Glutamatergic neuron (in vitro differentiated cells): ENCODE measurements at places on chromosomes 2 and 18.

DNA sequence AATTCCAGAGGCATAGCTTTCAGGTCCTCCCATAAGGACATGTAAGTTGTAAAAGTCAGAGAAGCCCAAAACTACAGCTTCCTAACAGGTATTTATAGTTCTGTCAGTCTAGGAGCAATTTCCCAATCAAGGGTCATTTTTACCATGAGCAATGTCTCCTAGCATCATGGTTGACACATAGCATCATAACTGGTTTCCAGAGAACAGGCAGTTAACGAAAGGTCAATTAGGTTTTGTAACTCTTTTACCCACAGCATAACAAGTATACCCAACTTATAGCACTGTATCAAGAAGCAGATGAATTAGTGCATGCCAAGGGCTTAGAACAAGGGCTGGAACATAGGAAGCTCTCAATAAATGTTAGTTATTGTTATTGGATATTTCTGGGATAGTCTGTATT lies 110.1 kb downstream of the MREG start:
- DNase-seq: no peak

GRCh38 chr18:3903337-3903736 lies 453.4 kb downstream of the TGIF1 start:
- DNase-seq: no peak

DNA sequence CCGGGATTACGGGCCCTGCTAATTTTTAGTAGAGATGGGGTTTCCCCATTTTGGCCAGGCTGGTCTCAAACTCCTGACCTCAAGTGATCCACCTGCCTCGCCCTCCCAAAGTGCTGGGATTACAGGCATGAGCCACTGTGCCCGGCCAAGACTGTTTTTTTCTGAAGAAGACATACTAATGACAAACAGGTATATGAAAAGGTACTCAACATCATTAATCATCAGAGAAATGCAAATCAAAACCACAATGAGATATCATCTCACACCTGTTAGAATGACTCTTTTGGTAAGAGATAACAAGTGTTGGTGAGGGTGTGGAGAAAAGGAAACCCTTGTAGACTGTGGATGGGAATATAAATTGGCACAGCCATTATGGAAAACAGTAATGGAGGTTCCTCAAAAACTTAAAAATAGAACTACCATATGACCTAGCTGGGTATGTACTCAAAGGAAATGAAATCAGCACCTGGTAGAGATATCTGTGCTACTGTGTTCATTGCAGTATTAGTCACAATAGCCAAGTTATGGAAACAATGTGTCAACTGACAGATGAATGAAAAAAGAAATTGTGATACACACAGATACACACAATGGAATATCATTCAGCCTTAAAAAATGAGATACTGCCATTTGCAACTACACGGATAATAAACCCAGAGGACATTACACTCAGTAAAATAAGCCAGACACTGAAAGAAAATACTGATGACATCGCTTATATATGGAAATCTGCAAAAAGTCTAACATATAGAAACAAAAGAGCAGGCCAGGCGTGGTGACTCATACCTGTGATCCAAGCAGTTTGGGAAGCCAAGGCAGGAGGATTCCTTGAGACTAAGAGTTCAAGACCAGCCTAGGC lies 20.8 kb downstream of the SOS1 start:
- no peak for DNase-seq

GRCh38 chr2:137748533-137748932 lies 215.7 kb upstream of the HNMT start:
- DNase-seq: no peak

GRCh38 chr2:44772131-44772530 lies 169.4 kb upstream of the SIX3 start:
- DNase-seq: no peak

DNA sequence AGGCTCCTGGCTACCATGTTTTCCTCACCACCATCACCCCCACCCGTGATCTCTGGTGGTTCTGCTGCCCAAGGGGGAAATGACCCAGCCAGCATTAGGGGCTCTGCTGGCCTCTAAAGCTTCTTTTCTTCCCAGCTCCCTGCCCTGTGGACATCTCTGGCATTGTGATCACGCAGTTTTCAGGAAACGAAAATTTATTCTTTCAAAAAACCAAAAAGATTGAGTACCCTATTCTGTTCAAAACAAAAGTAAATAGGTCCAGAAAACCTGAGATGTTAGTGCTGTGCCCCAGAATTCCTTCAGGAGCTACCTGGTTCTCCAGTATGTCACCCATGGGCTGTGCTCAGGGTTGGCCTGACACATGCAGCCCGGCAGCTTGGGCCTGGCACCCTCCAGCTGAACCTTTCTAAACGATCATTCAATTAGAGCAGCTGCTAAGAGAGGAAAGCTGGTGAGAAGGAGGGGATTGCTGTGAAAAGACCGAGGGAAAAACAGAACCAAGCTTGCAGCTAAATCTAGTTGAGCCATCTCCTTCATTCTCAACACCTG lies 157.5 kb downstream of the MGAT5 start:
- DNase-seq: peak; percentile 48

DNA sequence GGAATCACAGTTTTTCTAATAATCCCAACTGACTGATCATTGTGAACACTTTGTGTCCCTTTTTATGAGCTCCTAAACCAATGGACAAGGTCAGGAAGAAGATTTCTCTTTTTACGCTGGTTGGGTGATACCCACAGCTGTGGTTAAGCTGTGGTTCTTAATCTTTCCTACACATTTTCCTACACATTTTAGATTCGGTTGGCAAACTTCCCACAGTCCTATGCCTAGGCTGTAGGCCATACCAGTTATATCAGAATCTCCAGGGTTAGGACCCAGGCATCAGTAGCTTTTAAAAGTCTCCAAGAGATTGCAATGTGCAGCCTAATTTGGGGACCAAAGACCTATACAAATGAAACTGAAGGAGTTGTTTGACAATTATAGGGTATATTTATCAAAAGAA lies 203.0 kb downstream of the SP3 start:
- no peak for DNase-seq

GRCh38 chr2:55590810-55591440 lies 26.5 kb downstream of the PPP4R3B start:
- no peak for DNase-seq

DNA sequence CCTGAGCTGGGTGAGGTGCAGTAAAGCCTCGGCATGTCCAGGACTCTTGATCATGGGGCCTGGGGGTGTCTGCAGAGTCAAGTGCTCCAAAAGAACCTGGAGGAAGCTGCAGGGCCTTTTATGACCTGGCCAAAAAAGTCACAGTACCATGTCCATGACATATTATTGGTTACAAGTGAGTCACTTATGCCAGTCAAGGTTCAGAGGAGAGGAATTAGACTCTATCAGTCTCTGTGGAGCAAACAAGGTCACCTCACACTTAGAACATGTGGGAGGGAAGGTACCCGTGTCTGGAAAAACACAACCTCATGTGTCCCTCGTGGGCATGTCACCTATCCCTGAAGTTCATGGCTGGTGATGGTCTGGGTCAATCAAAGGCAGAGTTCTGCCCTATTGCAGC lies 465.7 kb downstream of the FBXO15 start:
- DNase-seq: no peak

- no peak for DNase-seq
These were observed at the start of gene PSMA8 for GRCh38 chr18:26133652-26134051. Gene PSMA8 (plus strand): TSS chr18:26133869. CDS start chr18:26133966, 97 bp downstream.

GRCh38 chr2:383178-383577 lies 95.3 kb upstream of the ALKAL2 start:
- DNase-seq: no peak

DNA sequence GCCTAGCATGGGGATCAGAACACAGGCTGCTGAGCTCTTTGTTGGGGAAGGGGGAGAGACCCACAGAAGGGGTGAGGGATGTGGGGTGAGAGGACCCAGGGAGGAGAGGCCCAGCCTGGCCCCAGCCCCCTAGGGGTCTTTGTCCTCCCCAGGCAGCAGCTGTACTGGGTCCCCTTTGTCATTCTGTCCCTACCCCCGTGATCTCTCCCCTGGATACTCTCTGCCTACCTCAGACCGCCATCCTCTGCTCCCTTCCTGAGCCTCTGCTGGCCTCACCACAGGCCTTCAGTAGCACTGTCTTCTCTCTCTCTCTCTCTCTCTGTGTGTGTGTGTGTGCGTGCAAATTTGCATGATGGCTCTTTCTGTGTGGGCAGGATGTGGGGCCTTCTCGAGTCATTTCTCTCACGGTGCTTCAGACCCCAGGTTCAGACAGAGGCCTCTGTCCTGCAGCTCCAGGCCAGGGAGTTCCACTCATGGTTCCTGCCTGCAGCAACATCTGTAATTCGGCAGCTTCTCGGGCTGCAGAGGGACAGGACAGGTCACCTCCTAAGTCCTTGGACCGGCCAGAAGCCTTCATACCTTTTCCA lies 1.4 kb downstream of the PSD4 start:
- DNase-seq: no peak

GRCh38 chr2:38178556-38179419 lies 102.8 kb upstream of the CYP1B1 start:
- DNase-seq: no peak

- DNase-seq: no peak
These were observed 678.4 kb downstream of the ERBB4 start for GRCh38 chr2:211860224-211860623.

DNA sequence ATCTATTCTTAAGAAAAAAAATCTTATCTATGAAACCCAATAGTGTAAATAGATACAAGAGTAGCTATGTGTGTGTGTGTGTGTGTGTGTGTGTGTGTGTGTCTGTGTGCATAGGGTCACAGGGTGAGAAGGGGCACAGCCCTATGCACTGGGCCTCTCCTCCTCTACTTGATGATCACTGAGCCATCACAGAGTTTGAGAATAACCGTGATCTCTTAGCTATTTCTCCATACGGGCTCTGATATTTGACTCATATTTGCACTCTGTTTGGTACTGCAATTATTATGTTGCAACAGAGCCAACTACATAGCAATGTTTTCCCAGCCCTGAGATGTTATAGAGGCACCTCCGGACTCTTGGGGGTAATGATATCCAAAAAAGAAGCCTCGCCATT lies 28.8 kb upstream of the SLC40A1 start:
- no peak for DNase-seq
